Mesothelial cell of epicardium (in vitro differentiated cells): ENCODE measurements at places on chromosomes 11 and 22.

DNA sequence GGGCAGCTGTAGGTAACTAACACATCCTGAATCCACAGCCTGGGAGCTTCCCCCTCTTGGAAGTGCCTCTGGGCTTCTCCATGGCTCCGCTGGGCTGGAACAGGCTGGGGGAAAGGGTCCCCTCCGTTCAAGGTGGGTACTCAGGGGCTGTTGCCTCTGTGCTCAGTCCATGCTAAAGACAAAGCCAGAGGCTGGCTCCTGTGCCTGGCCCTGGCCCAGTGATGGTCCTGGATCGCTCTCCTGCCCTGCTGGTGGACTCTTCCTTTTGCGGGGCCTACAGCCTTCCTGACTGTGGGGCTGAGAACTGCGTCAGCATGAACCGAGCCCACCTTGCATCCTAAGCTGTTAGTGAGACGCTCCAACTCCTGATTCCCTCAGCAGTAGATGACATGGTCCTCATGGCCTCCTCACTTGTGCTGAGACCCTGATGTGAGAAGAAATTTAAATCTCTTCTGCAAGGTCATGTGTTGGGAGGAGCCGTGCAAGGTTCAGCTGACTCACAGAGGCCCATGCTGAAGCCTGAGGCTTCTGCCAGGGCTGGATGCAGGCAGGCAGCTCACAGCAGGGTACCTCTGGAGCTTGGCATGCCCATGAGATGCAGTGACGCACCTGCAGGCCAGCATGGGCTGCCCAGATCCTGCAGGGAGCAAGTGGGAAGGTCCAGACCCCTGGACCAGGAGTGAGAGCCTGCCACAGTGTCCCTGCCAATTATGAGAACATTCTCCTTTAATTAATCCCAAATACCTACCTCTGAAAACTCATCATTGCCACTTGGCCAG lies 1285.5 kb downstream of the TBC1D22A start:
- peak; percentile 19 for DNase-seq

DNA sequence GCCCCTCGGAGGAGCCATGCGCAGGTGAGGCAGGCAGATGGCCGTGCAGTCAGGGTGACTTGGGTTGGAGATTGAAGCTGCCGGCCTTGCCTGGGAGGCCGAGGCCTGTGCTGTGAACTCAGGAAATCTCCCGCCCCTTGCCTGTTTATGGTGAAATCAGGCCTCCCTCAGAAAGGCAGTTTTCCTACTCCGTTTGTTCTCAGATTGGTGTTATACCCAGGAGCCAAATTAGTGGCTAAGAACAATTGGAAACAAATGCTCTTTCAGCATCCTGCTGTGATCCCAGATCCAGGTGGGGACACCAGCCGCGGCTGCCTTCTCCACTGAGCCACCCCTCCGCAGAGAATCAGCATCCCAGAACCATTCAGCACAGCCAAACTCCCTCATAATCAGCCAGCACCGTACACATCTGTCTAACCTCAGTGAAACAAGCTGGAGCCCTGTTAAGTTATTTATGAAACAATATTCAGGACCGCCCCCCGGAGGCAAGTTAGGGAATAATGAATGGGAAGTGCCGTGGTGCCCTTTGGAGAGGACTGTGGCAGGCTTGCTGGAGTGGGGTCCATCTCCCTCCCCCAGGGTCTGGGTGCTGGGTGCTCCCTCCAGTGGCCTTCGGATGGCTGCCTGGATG lies 60.0 kb downstream of the PKNOX2 start:
- DNase-seq: no peak

DNA sequence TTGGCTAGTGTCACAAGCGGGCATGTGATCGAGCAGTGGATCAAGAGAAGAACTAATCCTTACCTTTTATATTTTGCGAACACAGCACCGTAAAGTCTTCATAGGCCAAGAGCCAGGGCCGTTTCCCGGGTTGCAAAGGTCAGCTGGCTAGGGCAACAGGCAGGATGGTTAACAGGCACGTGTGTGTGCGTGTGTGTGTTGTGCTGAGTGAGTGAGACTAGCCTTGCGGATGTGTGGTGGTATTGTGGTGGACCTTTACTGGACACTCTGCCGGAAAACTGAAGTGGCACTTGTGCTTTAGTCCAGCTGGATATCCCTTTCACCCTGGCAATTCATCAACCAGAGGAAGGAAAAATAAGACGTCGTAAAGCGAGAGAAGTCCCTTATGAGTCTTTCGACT lies 176.7 kb downstream of the BCR start:
- DNase-seq: no peak

- no peak for DNase-seq
Observed at GRCh38 chr11:57402188-57403002, 11.9 kb upstream of the PRG2 start.

DNA sequence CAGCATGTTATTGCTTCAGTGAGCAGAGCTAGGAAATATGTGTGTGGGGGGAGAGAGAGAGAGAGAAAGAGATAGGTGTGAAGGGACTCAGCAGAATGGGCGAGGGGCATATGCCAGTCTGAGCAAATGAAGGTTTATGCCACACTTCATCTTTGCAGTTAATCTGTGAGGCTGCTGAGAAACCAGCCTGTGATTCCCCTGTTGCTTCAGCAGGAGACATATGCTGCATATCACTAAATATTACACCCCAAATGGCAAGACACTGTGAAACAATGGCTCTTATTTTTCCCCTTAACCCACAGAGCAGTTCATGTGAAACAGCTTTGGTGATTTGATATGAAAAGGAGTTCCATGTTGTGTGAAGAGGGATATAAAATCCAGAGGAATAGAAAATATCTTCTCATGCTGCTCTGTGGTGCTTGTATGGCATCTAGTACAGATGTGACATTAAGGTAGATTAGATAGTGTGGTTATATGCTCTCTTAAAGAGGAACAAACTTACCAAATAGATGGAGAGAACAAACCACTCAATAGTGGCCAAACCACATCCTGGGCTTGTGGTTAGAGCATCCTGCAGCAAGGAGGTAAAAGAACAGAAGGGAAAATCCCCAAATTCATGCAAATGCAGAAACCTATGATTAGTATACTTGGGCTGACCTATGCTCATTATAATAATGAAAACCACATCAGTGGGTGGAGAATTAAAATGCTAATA lies 864.2 kb downstream of the FAM181B start:
- no peak for DNase-seq

DNA sequence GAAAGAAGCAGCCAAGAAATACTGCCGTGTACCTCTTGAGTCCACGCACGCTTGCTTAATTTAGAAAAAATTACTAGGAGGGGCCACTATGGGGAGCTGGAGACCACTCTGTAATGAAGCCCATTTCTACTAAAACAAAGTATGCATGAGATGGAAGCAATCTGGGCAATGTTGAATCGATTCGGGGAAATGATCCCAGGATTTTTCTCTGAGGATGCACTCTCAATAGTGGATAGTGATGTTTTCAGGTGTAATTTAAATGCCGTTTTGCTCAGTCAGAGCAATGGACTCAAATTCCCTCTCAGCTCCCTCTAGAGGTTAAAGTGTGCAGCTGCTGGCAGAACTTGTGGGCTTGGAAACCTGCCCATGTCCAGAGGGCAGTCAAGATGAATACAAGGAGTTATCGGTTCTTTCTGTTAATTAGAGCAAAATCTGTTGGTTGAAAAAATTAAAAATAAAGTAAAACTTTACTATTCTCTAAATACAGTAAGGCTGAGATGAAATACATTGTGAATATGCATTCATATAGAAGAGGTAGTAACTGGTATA lies 64.1 kb downstream of the ME3 start:
- DNase-seq: peak; percentile 59

DNA sequence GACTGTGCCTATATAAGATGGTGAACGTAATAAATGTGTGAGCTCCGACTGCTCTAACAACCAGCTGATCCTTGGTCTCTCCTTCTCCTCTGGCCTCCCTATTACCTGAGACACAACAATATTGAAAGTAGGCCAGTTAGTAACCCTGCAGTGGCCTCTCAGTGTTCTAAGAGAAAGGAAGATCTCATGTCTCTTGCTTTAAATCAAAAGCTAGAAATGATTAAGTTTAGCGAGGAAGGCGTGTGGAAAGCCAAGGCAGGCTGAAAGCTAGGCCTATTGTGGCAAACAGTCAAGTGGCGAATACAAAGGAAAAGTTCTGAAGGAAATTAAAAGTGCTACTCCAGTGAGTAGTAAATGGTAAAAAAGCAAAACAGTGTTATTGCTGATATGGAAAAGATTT lies 39.5 kb downstream of the HIPK3 start:
- DNase-seq: no peak

GRCh38 chr11:7501251-7501650 lies 12.5 kb upstream of the PPFIBP2 start:
- DNase-seq: no peak

DNA sequence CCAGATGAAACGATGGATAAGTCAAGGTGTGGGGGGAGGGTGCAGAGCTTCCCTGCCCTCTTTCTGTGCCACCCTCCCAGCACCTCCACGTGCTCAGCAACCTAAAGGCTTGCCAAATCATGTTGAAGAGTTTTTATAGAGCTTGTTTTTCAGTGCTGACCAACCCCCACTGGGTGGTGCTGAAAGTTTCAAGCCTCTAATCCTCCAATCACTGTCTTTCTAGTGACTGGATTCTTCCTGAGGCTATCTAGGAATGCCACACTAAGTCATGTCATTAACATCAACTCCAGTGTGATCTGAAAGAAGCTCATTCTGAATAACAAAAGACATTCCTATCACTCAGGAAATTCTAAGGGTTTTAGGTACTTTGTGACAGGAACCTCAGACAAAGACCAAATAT lies 382.6 kb downstream of the DYNC2H1 start:
- no peak for DNase-seq

DNA sequence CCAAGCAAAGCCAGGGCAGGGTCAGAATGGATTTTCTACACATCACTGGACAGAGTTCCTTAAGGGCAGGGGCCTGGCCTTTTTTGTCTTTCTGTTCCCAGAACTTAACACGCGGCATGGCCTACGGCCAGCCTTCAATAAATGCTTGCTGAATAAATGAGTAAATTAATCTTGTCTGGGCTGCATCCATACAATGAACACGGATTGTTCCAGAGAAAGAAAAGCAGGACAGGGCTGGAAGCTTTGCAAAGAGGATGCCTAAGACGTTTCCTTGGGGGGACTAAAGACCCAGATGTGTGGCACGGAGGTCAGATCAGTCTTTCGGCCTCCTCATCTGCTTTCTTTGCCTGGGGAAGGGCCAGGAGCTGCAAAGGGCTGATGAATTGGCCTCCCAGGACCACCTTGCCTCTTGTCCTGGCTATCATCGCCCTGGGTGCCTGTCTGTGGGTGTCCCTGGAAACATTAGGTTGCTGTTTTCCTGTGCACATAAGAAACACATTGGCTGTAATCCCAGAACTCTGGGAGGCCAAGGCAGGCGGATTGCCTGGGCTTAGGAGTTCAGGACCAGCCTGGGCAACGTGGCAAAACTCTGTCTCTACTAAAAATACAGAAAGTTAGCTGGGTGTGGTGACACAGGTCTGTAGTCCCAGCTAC lies 20.8 kb upstream of the RFPL3 start:
- DNase-seq: no peak

DNA sequence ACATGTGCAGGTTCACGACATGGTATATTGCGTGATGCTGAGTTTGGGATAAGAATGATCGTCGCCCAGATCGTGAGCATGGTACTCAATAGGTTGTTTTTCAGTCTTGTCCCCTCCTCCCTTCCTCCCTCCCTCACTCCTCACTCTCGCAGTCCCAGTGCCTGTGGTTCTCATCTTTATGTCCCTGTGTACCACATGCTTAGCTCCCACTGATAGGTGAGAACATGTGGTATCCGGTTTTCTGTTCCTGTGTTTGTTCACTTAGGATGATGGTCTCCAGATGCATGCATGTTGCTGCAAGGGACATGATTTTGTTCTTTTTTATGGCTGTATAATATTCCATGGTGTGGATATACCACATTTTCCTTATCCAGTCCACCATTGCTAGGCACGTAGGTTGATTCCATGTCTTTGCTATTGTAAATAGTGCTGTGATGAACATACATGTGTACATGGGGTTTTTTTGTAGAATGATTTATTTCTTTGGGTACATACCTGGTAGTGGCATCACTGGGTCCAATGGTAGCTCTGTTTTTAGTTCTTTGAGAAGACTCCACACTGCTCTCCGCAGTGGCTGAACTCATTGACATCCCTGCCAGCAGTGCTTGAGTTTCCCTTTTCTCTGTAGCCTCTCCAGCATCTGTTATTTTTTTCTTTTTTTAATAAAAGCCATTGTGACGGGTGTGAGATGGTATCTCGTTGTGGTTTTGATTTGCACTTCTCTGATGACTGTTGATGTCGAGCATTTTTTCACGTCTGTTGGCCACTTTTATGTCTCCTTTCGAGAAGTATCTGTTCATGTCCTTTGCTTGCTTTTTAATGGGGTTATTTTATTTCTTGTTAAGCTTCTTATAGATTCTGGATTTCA lies 16.4 kb downstream of the ZBED4 start:
- no peak for DNase-seq

- peak; percentile 80 for DNase-seq
Observed at GRCh38 chr11:36744375-36745168, 146.5 kb upstream of the RAG2 start.

DNA sequence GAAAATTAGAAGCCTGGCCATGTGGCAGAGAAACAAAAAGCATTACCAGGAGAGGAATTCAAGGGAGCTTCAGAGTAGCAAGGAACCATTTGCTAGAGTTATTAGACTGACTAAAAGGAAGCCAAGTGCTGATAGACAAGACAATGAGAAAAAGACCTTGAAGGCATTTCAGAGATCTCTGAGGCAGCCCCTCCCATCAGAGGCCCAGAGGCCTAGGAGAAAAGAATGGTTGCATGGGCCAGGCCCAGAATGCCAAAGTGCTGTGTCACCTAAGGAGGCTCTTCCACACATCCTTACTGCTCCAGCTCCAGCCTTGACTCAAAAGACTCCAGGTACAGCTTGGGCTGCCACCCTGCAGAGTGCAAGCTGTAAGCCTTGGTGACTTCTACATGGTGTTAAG lies 61.8 kb upstream of the POU2AF2 start:
- no peak for DNase-seq

GRCh38 chr11:16946477-16947282 lies 67.5 kb downstream of the PLEKHA7 start:
- DNase-seq: no peak

DNA sequence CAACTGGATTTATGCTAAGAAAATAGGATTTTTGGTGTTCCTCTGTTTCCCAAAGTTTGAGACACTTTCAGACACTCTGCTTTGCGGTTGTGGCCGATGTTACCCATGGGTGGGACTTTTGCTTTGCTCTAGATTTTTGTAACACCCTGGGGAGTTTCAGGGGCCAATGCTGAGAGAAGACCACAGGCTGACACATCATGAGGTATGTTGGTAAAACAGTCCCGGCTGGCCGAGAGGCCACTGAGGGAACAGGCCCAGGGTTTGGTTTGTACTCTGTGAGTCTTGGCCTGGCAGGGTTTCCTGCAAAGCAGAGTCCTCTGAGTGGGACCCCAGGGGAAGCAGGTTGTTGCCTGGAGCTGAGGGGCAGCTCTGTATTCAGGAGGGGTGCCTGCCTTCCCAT lies 78.5 kb upstream of the PITPNB start:
- DNase-seq: no peak

- no peak for DNase-seq
Observed at GRCh38 chr11:12918667-12919066, 90.4 kb upstream of the RASSF10 start.

DNA sequence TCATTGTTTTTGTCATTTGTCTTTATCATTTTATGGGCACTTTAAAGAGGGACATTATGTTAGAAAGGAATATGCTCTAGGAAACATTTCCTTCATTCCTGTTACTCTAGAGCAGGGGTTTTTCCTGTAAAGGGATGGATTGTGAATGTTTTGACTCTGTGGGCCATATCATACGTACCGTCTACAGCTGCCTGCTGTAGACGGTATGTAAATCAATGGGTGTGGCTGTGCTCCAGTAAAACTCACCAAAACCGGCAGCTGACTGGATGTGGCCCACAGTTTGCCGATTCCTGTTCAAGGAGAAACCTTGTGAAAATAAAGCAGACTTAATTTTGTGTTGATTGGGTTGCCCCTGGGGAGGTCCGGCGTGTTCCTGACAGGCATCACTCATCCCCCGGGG lies 7.3 kb downstream of the IGHMBP2 start:
- DNase-seq: no peak
